ENCODE measurements at places on chromosomes 1 and 21.
A peak's percentile ranks its signal among the peaks of the same experiment; 100 is the strongest.

- DNase-seq, result no peak
Measured at GRCh38 chr1:116871779-116872146, 38.0 kb upstream of the PTGFRN start.

GRCh38 chr1:241253471-241253870 is 103.5 kb downstream of the RGS7 start:
- DNase-seq, result peak; percentile 1

DNA sequence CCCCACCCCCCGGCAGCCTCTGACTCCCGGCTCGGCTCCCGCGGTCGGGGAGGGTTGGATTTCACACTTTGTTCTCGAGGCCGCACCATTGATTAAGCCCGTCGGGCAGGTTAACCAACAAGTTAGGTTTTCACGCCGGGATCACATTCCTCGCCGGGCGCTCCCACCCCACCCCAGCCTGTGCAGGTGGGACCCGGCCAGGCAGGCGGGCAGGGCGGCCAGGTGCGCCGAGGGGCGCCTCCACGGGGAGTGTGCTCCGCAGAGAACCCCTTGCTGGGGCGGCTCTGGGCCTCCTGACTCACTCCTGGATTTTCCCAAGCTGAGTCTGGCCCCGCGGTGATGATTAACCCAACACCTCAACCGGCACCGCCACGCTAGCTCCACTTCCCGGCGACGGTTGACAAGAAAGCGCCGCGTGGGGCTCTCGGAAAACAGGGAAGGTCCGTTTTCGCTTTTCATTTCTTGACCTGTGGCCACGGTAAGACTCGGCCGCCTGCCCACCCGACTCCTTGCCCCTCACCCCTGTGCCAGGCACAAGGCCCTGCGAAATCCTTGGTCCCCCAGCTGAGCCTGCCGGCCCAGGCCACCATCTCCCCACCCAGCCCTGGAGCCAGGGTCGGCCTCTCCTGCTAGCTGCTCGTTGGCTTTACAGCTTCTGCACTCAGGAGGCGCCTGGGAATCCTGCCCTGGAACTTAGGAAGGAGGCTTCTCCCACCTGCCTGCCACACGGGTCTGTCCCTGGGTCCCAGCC is 8.8 kb upstream of the TTLL10 start:
- DNase-seq, result no peak

GRCh38 chr1:99843760-99844159 is 6.4 kb upstream of the AGL start:
- no peak for DNase-seq

DNA sequence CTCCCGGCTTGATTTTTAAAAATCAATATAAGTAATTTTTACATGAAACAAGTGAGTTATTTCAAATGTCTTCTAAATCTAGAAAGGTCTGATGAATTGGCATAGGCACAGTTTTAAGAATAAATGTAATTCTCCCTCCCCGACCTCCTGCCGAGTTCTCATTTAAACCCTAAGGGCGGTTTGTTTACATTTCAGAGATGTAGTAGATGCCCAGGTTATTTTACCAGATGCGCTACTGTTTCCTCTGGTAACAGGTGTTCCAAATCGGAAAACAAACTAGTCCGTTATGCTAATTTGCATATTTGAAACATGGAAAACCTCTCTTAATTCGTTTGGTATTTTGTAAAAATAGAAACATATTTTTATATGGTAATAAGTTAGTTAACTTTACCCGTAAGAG is 53.8 kb upstream of the CFAP126 start:
- DNase-seq, result no peak

- DNase-seq, result no peak
Measured at GRCh38 chr1:21058035-21058793, 118.5 kb downstream of the EIF4G3 start.

DNA sequence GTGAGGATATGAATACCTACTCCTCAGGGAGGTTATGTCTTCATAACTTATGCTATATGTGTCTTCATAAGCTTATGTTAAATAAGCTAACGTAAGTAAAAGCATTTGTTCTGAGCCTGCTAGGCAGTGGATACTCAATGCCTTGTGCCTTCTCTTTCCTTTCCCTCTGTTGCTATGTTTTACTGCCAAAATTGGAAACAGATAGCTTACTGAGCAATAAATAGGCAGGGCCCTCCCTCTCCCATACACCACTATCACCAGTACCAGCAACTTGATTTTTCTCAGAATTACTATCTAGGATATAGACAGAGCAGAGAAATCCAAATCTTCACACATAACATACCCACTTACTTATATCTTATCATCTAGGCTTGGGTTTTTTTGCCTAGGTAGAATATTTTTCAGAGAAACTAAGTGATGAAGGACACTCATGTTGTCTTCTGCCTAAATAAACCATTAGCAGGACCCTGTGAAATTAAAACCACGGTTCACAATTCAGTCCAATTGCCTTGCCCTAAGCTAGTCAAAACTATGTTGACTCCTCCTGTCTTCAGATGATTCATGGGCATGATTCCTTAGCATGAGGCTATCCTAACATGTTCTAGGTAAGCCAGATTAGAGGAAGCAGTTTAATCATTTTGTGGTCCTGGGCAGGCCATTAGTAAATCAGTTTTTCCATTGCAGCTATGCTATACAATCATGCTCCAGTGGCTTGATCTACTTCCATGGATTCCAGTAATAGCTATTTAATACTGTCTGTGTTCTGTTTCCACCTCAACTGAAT is 15.9 kb upstream of the LRRC8C start:
- DNase-seq, result no peak

DNA sequence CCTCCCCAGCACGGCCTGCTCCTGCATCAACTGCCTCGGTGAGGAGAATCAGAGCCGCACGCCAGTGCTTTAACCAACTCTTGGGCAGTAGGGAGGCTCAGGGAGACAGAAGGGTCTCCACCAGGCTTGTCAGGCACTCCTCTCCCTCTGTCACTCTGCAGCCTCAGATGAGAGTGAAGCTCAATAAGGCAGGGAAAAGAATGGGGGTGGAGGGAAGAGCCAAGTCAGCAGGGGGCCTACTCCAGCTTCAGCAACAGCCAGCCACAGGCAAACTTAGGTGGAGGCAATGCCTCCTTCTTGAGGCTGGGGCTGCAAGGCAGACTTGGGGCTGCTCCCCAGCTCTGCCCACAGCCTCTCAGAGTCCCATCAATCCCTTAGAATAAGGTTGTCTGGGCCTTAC is 51.8 kb upstream of the A3GALT2 start:
- no peak for DNase-seq

DNA sequence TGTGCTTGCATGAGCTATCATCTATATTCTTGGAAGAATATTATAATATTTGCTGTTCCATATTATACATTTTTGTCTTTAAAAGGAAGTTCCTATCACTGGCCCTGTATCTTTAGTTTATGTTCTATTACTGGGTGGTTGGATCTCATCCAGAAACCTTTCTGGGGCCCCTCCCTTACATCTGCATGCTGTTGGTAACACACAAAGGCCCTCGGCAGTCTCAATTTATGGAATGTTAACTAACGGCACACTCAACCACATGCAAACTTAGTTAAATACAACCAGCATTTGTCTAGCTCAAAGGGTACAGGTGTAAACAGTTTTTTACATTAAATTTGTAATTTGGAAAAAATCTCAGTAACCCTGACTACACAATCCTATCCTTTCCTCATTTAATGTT is 9.7 kb upstream of the HYI start:
- DNase-seq, result no peak

DNA sequence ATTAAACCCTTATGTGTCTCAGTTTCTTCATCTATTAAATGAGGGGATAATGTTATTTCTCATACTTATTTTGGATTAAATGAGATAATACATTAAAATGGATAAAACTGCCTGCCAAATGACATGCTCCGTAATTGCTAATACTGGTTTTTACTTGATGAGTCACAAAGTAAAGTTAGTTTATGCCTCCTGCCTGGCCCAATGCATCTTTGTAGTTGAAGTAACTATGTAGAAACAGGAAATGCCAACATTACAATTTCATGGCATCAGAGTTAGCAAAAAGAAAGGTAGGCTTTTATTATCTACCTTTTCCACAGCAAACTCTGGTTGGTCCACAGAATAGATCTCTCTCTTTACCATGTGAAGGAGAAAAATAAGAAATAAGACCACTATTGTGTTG is 214.5 kb downstream of the TBX15 start:
- no peak for DNase-seq

GRCh38 chr1:25700144-25700523 is 83.5 kb downstream of the MAN1C1 start:
- no peak for DNase-seq

GRCh38 chr1:90768826-90769225 is 51.7 kb upstream of the BARHL2 start:
- DNase-seq, result no peak

DNA sequence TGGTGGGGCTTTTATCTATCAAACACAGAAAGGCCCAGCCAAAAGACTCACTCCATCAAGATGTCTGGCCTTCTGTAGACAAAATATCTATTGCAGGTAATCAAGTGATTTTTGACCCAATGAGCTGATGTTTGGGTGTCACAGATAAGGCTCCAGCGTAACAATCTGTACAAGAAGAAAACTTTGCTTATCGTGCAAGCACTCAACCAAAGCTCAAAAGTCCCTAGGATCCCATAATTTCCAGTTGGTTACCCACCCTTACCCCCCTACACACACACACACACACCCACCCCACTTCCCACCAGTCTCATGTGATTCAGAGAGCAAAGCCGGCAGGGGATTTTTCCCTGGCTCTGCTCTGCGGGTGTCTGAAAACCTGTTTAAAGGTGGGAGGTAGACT is 5.8 kb downstream of the ITPKB start:
- DNase-seq, result no peak

DNA sequence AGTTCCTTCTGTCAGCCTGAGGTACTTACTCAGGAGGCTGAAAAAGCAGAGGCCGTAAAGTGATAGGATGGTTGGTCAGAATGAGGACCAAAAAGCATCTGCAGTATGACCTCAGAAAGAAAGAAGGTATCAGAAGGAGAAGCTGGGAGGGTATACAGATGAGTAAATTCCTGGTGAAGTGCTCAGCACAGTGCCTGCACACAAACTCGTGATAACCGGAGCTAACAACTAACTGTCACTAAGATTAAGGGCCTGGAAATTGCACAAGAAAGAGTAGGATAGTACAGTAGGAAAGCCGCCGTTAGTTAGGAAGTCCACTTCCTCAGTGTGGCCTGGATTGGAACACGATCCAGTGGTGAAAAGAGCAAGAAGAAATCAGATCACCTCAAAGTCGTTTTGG is 62.6 kb downstream of the VPS26C start:
- no peak for DNase-seq

DNA sequence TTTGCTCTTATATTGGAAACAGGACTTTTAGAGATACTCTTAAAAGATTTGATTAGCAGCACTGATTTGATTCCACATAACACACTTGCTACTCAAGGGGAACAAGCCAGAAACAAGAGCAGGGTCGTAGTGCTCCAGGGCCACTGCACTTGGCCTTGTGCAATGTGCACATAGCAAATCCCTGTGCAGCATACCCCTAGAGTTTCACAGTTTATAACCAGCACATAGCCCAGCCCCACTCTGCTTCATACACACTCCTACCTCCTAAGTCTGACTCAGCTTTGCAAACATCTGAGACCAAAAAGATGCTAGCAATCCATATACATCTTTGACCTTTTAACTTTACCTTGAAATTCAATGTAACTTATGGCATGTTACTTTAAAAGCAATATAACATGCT is 157.6 kb downstream of the VAV3 start:
- no peak for DNase-seq

- DNase-seq, result no peak
Measured at GRCh38 chr1:92399076-92399475, 87.6 kb downstream of the GFI1 start.

GRCh38 chr1:238281418-238281817 is 390.7 kb upstream of the ZP4 start:
- DNase-seq, result no peak

DNA sequence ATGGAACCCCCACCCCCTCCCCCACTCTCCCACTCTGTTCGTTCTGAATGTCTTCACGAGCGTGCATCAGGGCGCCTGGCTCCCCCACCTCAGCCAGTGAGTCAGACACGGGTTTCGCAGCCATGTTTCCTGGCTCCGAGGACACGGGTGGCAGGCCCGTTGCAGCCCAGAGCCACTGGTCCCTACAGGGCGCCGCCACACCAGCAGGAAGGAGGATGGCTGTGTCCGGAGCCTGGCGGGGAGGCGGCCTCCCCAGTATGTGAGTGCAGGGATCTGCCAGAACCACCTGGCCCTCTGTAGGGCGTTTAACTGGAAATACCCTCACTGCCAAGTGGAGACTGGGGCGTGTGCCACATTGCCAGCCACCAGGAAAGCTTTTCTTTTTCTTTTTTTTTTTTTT is 18.5 kb downstream of the CSTB start:
- no peak for DNase-seq

DNA sequence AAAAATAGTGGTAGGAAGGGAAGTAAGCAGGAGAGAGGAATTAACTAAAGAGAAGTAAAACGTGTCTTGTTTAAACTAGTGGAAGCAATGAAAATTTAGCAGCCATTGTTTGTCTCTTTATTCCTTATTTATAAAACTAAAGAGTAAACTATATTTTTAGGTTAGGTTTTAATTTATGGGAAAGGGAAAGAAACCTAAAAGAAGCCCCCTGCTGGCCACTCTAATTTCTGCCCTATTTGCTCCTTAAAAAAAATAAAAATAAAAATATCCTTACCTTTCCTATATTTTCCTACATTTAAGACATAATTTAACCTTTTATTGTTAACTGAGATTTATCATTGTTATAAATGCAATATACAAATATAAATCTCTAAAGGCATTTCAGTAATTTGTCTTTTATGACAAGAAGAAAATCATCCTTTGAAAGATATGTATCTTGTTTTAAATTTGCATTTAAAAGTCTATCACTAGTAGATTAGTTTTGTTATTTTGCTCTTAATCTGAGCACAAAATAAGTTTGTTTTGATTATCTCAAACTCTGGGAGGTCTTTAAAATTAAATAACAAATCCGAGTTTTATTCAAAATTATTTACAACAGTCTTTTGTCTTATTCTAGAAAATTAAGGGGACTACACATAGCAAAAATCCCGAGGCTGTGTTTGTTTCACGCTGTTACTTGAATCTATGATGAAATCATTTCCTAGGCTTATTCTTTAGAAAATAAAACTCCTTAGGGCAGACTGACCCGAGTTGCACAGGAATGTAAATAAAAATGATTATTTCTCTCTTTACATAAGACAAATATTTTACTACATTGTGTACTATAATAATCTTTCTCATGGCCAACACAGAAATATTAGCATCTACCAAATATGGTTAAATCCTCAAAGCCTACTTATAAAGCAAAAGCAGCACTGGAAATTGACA is 201.7 kb downstream of the NRIP1 start:
- DNase-seq, result no peak

- no peak for DNase-seq
Measured at GRCh38 chr1:167602840-167603239, 27.2 kb upstream of the RCSD1 start.

GRCh38 chr1:203992440-203992839 is 80.5 kb upstream of the SOX13 start:
- DNase-seq, result no peak

DNA sequence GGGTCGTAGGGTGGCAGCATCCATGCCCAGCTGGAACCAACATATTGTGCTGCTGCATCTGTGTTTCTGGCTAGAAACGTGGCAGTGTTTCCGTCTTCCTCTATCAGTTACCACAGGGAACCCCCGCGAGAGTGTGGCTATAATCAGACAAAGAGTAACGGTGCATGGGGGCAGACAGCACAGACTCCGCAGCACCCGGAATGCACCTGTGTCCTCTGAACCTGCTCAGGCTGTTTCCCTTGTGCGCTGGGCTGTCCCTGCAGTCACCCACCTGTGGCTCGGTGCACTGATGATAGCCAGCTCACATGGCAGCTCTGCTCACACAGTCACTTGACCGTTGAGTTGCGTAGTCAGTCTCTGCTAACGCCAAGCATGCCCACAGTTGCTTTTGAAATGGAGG is 11.4 kb upstream of the PCBP3 start:
- no peak for DNase-seq
